ENCODE measurements at places on chromosomes 5 and 9.
A peak's percentile ranks its signal among the peaks of the same experiment; 100 is the strongest.

GRCh38 chr5:157252711-157253465 is 13.0 kb upstream of the CYFIP2 start:
- H3K4me1 ChIP-seq: peaks cover 15% of the 10 kb centered on the region
- no peak overlapping the region for H3K27ac ChIP-seq
- DNase-seq: no peak
- no peaks in the 10 kb centered on the region for H3K27me3 ChIP-seq

DNA sequence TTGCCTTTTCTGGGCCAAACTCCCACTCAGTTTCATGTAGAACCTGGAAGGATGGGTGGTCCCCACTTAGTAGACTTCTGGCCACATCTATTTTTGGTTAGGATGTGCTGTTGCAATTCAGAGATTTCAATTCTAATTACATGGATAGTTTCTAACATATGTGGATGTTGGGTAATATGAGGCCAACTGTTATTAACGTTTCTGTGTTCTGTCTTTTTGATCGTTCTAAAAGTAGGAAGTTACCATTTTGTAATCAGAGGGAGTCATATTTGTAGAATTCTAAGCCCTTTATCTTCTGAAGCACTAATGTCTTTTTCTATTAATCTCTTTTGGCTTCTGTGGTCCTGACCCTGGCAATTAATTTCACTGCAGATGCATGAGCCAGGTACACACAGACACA is 141.6 kb upstream of the SPEF2 start:
- no peaks in the 10 kb centered on the region for H3K36me3 ChIP-seq
- no peaks in the 10 kb centered on the region for H3K4me1 ChIP-seq
- no peak overlapping the region for H3K27ac ChIP-seq

GRCh38 chr9:138117101-138117750 is 239.6 kb downstream of the CACNA1B start:
- no peaks in the 10 kb centered on the region for H3K4me1 ChIP-seq
- peaks cover 58% of the 10 kb centered on the region for H3K27me3 ChIP-seq
- H3K36me3 ChIP-seq: no peaks in the 10 kb centered on the region
- no peak overlapping the region for H3K4me3 ChIP-seq
- no peak for DNase-seq
- H3K27ac ChIP-seq: no peak overlapping the region

- no peak overlapping the region for H3K4me3 ChIP-seq
- H3K36me3 ChIP-seq: peaks cover 17% of the 10 kb centered on the region
- H3K27me3 ChIP-seq: no peaks in the 10 kb centered on the region
- no peaks in the 10 kb centered on the region for H3K4me1 ChIP-seq
- peak overlapping the region; percentile 63 for H3K27ac ChIP-seq
Observed at GRCh38 chr9:123074628-123075027, 41.2 kb downstream of the GPR21 start.

DNA sequence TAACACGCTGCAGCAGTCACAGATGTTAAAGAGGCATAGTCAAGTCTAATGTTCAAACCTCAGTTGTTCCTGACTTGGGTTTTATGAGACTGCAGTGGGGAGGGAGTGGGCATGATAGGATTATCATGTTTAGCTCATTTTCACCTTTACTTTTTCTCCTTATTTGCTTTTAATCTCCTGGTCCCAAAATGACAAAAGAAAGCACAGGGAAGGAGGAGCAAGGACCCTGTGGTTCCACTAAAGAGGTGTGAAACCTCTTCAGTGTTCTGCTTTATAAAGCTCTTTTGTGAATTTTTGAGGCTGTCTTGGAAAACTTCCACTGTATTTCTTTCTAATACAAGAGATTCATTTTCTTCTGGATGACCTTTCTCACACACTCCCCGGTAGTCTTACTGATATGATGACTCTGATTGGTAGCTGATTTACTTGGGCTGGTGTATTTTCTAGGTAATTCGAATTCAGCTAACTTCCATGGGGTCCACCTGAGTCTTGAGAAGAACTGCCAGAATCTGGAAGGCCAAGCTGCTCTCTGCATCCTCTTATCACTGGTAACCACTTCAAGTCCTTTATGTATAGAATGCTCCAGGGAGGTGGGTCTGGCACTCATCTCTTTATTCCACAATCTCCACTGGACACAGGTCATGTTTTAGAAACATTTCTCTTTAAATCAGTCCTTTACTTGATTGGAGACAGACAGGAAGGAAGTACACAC is 1364.4 kb upstream of the CDH9 start:
- no peaks in the 10 kb centered on the region for H3K4me1 ChIP-seq
- H3K27me3 ChIP-seq: no peaks in the 10 kb centered on the region
- no peak overlapping the region for H3K27ac ChIP-seq
- no peaks in the 10 kb centered on the region for H3K36me3 ChIP-seq
- no peak for DNase-seq

DNA sequence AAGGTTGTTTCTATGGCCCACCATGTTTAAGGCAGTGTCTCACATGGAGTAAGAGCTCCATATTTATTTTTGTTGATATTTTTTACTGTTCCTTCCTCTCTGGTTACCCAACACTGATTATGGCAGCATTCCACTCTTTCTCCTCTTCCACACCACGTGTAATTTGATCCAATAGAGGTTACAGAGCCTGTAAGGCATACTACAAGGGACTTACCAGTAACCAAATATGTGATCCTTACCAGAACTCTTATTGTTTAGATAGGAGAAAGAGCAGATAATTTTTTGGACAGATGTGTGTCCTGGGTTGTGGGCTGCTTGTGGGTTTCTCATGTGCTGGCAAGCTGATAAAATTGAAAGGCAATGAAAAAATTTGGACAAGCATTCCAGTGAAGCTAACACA is 261.3 kb downstream of the TMEM167A start:
- DNase-seq: no peak
- H3K4me1 ChIP-seq: no peaks in the 10 kb centered on the region
- H3K36me3 ChIP-seq: no peaks in the 10 kb centered on the region
- H3K27me3 ChIP-seq: no peaks in the 10 kb centered on the region

DNA sequence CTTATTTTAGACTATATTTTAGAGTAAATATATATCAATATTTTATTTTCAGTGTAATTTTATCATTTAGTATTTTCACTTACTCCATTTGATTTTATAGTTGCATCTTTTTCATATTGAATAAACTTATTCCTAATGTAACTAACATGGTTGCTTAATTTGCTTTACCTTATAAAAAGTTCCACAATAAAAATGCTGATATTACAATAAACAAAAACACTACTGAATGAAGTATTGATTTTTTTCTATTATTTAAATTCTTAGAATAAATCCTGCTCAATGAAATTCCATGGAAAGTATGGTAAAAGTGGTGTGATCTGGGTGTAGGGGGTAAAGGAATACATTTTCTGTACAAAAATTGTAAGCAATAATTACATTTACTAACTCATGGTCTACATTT is 2074.9 kb upstream of the C9orf72 start:
- no peaks in the 10 kb centered on the region for H3K36me3 ChIP-seq
- H3K4me1 ChIP-seq: no peaks in the 10 kb centered on the region
- DNase-seq: no peak
- no peak overlapping the region for H3K4me3 ChIP-seq

DNA sequence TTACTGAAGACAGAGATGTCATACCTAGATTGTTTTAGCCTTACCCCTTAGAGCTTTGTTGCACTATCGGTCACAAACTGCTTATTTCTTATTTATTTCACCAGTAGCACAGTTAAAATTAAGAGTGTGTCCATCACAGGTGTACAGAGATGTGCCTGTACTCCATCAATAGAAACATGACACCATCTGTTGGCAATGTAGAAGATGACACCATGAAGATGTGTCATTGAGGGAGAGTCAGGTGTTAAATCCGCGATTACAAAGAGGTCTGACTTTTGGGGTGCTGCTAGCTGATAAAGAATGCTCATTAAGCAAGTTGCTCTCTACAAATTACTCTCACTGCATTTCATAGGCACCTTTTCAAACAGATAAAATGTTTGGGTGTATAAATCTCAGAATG is 164.4 kb downstream of the SMARCA2 start:
- peaks cover 18% of the 10 kb centered on the region for H3K4me1 ChIP-seq
- no peak for DNase-seq
- no peak overlapping the region for H3K27ac ChIP-seq
- H3K36me3 ChIP-seq: peaks cover 30% of the 10 kb centered on the region
- H3K27me3 ChIP-seq: no peaks in the 10 kb centered on the region

GRCh38 chr5:146025114-146025680 is 80.2 kb downstream of the PLAC8L1 start:
- peak overlapping the region; percentile 21 for H3K27ac ChIP-seq
- no peak overlapping the region for H3K4me3 ChIP-seq

DNA sequence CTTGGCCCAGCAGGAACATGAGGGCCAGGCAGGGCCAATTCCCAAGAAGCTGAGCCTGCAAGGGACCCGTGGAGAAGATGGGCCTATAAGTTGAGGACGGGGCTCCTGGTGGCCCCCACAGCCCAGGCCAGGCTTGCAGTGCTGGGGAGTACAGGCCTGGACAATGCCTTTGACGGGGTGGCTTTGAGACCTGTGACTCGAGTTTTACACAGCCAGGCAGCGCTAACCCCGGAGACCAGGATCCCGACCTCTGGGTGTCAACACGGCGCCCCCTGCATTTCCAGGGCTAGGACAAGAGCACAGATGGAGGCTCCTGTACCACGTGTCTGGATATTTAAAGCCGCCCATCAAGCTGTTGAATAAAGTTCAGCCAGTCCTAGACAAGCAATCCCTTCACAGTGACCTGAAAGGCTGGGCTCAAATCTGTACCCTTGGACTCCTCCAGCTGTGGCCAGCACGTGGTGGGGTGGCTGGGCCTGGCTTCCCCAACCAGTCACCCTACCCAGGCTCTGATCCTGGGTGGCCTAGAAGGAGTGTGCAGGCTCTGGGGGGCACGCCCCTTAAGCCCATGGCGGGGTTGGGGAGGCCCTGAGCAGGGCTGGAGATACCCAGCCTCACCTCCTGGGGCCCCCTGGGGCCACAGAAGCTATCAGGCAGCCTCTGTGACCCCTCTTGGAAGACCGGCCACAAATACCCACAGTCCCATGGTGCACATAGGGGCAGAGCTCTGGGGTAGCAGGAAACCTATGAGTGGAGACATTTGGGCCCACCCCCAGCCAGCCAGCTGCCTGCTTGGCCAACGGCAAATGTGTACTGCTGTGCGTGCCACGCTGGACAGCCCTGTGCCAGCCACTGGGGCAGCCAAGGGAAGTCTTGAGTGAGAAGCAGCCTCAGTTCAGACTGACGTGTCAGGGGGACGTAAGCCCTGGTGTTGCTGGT is 88.7 kb downstream of the NTNG2 start:
- no peaks in the 10 kb centered on the region for H3K36me3 ChIP-seq
- peaks cover 29% of the 10 kb centered on the region for H3K27me3 ChIP-seq
- H3K4me1 ChIP-seq: no peaks in the 10 kb centered on the region
- no peak overlapping the region for H3K4me3 ChIP-seq
- H3K27ac ChIP-seq: no peak overlapping the region
- DNase-seq: no peak

DNA sequence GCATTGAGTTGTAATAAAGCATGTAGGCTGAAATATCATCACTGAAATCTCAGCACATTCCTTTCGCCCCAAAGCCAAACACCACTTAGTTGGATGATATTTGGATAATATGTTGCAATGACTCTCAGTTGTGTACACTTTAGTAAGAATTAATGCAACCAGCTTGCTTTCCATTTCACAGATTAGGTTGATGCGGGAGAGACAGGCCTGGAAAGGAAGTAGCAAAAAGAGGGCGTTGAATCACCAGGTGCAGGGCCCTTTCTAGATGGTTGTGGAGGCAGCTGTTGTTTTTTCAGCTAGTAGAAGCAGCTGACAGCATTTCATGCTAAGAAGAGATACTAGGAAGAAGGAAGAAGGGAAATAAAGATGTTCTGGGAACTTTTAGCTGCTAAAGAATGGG is 30.9 kb downstream of the DMRT3 start:
- no peaks in the 10 kb centered on the region for H3K4me1 ChIP-seq
- H3K27me3 ChIP-seq: no peaks in the 10 kb centered on the region
- H3K27ac ChIP-seq: no peak overlapping the region
- no peak for DNase-seq
- no peaks in the 10 kb centered on the region for H3K36me3 ChIP-seq

GRCh38 chr5:89728750-89729149 is 680.8 kb downstream of the CETN3 start:
- no peak for DNase-seq
- H3K36me3 ChIP-seq: no peaks in the 10 kb centered on the region
- H3K4me3 ChIP-seq: no peak overlapping the region
- H3K4me1 ChIP-seq: no peaks in the 10 kb centered on the region

GRCh38 chr5:78588507-78588906 is 60.1 kb downstream of the LHFPL2 start:
- H3K36me3 ChIP-seq: no peaks in the 10 kb centered on the region
- peaks cover 14% of the 10 kb centered on the region for H3K4me1 ChIP-seq
- H3K4me3 ChIP-seq: no peak overlapping the region
- peak overlapping the region; percentile 73 for H3K27ac ChIP-seq
- no peak for DNase-seq

DNA sequence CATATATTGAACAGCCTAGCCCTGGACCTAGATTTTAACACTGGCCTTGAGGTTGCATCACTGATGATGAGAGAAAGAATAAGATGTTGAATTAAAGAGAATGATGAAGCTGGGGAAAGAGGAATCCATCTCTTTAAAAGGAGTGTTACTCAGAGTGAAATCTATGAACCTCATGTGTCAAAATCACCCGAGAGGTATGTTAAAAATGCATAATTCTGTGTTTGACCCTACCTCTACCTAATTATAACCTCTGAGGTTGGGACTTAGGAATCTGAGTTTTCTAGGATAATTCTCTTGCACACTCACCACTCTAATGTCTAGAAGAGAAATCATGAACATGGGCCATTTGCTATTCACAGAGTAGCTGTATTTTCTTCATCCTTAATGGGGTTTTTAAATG is 479.4 kb downstream of the ENC1 start:
- H3K4me1 ChIP-seq: no peaks in the 10 kb centered on the region
- DNase-seq: no peak
- no peak overlapping the region for H3K4me3 ChIP-seq
- H3K27ac ChIP-seq: no peak overlapping the region
- no peaks in the 10 kb centered on the region for H3K36me3 ChIP-seq

DNA sequence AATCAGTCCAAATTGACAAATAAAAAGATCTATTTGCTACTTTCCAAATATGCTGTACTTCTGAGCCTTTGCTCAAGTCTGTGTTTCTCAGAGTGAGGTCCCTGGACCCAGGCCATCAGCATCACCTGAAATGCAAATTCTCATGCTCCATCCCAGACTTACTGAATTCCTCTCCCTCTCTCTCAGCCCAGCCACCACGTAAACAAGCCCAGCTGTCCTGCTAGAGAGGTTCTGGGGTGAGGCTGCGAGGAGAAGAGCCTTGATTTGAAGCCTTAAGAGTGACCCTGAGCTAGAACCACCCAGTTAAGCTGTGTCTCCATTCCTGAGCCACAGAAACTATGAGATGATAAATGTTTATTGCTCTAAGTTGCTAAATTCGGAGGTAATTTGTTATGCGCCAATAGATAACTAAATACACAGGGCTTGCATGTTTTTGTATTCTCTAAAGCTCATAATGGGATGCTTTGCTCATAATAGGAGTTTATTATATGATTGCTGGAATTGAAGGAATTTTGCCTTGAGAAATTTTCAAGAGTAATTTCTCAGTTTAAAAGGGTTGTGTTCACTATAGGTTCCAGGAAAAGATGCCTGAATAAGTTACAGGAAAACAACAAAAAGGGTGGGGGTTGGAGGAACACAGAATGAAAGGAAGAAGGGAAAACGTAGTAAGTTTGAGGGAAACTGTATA is 98.9 kb upstream of the SPATA31D4 start:
- no peaks in the 10 kb centered on the region for H3K27me3 ChIP-seq
- peaks cover 9% of the 10 kb centered on the region for H3K4me1 ChIP-seq
- H3K4me3 ChIP-seq: no peak overlapping the region
- no peak overlapping the region for H3K27ac ChIP-seq

Measured in stomach (tissue), 19 donors.